ENCODE measurements at places on chromosomes 6 and 20.
A peak's percentile ranks its signal among the peaks of the same experiment; 100 is the strongest.

GRCh38 chr6:94074764-94075163 lies 655.4 kb upstream of the EPHA7 start:
- no peak overlapping the region for H3K4me3 ChIP-seq
- no peaks in the 10 kb centered on the region for H3K27me3 ChIP-seq
- no peak for DNase-seq
- no peak overlapping the region for H3K27ac ChIP-seq

DNA sequence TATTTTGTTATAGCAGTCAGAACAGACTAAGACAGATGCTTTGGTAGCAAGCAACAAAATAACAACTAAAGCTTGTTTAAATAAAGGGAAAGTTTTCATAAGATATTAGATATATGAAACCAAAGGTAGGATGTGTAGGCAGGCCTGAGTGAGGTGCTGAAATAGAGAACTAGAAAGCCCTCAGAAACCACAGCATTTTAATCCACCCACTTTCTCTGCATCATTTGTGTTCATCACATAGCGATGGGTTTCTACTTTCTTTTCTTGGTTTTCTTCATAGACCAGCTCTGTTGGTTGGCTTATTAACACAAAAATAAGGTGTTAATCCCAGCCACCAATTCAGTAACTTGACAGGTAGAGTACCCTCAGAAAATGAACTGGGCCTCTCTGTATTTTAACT lies 58.6 kb downstream of the RPS12 start:
- no peaks in the 10 kb centered on the region for H3K4me1 ChIP-seq
- DNase-seq = no peak
- no peak overlapping the region for H3K27ac ChIP-seq
- peaks cover 13% of the 10 kb centered on the region for H3K27me3 ChIP-seq
- H3K36me3 ChIP-seq = no peaks in the 10 kb centered on the region

GRCh38 chr20:34927736-34928135 lies 27.9 kb downstream of the GSS start:
- H3K27me3 ChIP-seq = no peaks in the 10 kb centered on the region
- no peak overlapping the region for H3K4me3 ChIP-seq
- H3K27ac ChIP-seq = no peak overlapping the region
- no peaks in the 10 kb centered on the region for H3K36me3 ChIP-seq
- no peak for DNase-seq
- no peaks in the 10 kb centered on the region for H3K4me1 ChIP-seq

GRCh38 chr6:18179770-18180356 lies 24.6 kb downstream of the KDM1B start:
- no peak overlapping the region for H3K27ac ChIP-seq
- no peak overlapping the region for H3K4me3 ChIP-seq
- H3K36me3 ChIP-seq = peaks cover 12% of the 10 kb centered on the region
- DNase-seq = no peak

- peaks cover 5% of the 10 kb centered on the region for H3K36me3 ChIP-seq
- H3K27ac ChIP-seq = no peak overlapping the region
- H3K4me1 ChIP-seq = peaks cover 17% of the 10 kb centered on the region
- DNase-seq = no peak
- no peak overlapping the region for H3K4me3 ChIP-seq
- H3K27me3 ChIP-seq = no peaks in the 10 kb centered on the region
Measured at GRCh38 chr6:38476888-38477287, 162.8 kb downstream of the BTBD9 start.

DNA sequence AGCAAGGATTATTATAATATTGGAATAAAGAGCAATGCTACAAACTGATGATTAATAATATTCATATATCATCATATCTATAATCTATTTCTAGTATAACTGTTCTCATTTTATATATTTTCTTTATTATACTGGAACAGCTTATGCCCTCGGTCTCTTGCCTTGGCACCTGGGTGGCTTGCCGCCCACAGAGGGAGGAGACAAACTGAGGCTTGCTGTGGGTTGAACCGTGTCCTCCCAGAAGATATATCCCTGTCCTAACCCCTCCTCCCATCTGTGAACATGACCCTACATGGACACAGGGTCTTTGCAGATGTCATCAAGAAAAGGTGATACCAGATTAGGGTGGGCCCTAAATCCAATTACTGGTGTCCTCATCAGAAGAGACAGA lies 4.7 kb downstream of the RNASET2 start:
- DNase-seq = no peak
- peaks cover 69% of the 10 kb centered on the region for H3K36me3 ChIP-seq
- H3K4me1 ChIP-seq = peaks cover 51% of the 10 kb centered on the region
- peak overlapping the region; percentile 98 for H3K27ac ChIP-seq

GRCh38 chr6:26304797-26305640 lies 60.0 kb upstream of the BTN3A2 start:
- H3K4me3 ChIP-seq = peak overlapping the region; percentile 78
- H3K36me3 ChIP-seq = peaks cover 27% of the 10 kb centered on the region
- H3K27me3 ChIP-seq = no peaks in the 10 kb centered on the region
- peaks cover 49% of the 10 kb centered on the region for H3K4me1 ChIP-seq

DNA sequence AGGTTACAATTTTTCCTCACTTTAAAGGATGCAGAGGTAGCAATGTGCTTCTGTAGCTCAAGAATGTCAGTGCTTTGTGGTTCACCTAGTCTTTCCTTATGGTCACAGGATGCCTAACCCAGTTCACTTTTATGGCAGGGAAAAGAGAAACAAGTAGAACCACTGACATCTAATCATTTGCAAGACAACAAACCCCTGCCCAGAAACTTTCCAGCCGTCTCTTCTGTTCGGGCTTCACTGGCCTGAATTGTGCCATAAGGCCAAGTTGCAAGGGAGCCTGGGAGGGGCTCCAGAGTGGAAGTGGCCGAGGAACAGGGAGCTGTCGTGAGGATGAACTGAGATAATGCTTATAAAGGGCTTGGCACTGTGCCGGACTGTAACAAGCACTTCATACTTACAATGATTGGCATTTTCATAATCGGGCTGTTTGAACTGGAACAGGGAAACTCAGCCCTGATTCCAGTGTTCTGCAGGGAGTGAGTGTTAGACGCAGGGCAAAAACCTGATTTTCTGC lies 212.6 kb downstream of the BCAS1 start:
- peaks cover 5% of the 10 kb centered on the region for H3K4me1 ChIP-seq
- no peak overlapping the region for H3K27ac ChIP-seq
- H3K36me3 ChIP-seq = no peaks in the 10 kb centered on the region
- no peaks in the 10 kb centered on the region for H3K27me3 ChIP-seq
- no peak for DNase-seq
- H3K4me3 ChIP-seq = no peak overlapping the region

DNA sequence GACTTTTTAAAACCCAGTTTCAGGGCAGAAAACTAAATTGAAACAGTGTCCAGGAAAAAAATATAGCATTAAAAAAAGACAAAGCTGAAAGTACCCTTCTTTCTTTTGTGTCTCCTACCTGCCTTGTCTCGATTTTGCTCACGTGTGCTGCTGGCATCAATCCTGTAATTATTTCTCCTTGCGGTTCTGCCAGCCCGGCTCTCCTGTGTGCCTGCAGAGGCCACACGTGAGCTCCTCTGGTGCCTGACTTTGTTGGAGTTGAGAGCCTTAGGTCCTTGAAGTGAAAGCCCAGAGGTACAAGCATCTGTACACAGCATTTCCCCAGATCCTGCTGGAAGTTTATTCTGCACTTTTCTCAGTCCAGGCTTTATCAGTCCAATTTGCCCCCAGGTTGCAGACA lies 36.5 kb downstream of the GHRH start:
- H3K4me3 ChIP-seq = no peak overlapping the region
- H3K27me3 ChIP-seq = no peaks in the 10 kb centered on the region
- no peak overlapping the region for H3K27ac ChIP-seq
- H3K36me3 ChIP-seq = peaks cover 83% of the 10 kb centered on the region
- no peak for DNase-seq

DNA sequence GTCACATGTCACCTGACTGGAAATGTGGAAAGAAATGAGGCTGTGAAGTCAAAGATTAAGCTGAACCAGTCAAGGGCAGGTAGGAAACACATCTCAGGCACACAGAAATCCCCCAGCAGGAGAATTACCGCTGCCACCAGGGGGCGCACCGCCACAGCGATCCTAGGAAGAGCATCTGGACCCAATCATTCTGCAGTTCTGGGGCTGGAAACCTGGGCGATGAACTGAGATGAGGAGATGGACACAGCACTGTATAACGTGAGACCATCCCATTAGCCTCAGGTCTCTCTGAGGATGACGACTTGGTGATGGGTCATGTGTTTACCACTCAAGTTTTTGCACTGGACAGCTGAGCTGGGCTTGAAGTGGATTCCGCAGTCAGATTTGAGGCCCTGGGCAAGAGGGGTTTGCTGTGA lies 6.5 kb upstream of the SLC24A3 start:
- no peak overlapping the region for H3K27ac ChIP-seq
- H3K4me3 ChIP-seq = no peak overlapping the region
- peak; percentile 45 for DNase-seq

DNA sequence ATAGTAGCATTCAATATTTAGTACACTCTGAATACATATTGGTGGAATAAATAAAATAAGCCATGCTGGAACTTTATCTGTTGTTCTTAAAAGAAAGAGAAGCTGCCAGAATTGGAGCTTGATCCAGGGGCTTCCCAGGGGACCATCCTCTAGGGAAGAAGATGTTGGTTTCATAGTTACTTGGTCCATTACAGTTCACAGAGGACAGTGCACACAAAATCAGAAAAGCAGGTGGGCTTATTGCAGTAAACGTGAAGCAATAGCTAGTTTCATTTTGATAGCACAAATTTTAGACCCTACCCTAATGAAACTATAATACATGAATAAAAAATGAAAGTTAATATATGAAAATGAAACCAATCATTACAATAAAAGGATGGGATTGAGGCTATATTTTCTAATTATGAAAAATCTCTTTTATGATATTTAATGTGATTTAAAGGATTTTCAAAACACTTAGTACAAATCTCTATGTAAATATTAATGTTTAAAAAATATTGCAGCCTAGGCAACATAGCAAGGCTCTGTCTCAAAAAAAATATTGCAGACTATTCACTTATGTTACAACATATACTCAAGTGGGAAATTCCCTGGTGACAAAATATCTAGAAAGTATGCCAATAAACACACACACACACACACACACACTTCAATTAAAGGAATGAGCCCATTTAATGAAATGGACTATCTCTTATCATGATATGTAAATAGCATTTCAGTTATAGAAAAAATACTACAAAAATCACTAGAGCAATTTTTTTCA lies 227.0 kb upstream of the MARCKS start:
- peak overlapping the region; percentile 91 for H3K27ac ChIP-seq
- H3K4me3 ChIP-seq = peak overlapping the region; percentile 67
- DNase-seq = no peak
- peaks cover 8% of the 10 kb centered on the region for H3K36me3 ChIP-seq
- peaks cover 7% of the 10 kb centered on the region for H3K4me1 ChIP-seq

GRCh38 chr6:37020381-37020780 lies 14.9 kb downstream of the FGD2 start:
- H3K4me1 ChIP-seq = peaks cover 37% of the 10 kb centered on the region
- no peak overlapping the region for H3K4me3 ChIP-seq

DNA sequence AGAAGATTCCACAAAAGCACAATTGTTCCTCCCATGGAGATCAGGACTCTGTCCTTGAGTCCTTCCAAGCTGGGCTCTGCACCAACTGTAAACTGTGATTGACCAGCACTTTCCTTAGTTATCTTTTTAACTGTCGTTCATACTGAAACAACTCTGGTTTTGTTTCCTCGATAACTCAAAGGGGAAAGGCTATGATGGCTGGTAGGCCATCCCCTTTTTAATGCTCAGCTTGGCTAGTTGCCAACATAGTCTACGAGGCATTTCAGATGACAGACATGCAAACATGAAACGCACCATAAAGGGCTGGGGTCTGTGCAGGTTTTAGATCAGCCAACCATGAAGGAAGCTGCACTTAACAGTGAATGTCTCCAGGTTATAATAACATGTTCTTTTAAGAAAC lies 497.1 kb upstream of the ARID1B start:
- H3K27me3 ChIP-seq = no peaks in the 10 kb centered on the region
- DNase-seq = no peak
- no peaks in the 10 kb centered on the region for H3K4me1 ChIP-seq
- H3K27ac ChIP-seq = no peak overlapping the region
- H3K4me3 ChIP-seq = no peak overlapping the region
- no peaks in the 10 kb centered on the region for H3K36me3 ChIP-seq
